ENCODE measurements at places on chromosomes 12 and 14.

DNA sequence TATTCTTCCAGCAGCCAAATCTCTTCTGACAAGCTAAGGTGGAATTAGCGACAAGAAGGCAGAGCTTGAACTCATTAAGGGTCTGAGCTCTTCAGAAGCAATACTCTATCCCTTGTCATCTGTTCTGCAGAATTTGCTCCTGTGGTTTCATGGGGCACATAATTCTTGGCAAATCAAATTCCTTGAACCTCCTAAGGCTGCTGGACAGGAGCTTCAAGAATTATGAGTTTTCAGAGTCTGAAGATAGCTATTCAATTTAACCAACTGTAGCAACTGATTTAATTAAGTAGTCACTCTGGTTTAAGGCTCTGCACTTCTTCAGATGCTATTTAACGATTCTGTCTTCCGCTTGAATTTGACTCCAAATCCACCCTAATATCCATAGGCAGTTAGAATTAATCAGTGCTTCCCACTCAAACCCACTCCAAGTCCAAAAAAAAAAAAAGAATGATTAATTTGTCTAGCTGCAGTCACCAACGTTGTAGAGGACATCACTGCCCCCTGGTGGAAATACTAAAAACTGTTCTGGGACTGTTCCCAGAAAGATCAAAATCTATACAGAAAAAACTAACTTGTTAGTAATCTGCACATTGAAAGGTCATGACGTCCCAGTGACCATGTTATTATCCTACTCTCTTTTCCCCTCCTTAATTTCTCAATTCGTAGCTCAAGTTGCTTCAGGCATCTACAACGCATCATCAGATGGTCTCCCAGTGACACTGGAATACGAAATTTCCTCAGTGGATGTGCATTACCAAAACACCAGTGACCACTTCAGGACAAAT, 169.9 kb downstream of the KIF21A start:
- no peak for DNase-seq

- DNase-seq, result no peak
These were observed 5.1 kb downstream of the MON2 start for GRCh38 chr12:62471734-62472133.

- no peak for DNase-seq
These were observed 190.3 kb downstream of the KLHL28 start for GRCh38 chr14:44771496-44771895.

DNA sequence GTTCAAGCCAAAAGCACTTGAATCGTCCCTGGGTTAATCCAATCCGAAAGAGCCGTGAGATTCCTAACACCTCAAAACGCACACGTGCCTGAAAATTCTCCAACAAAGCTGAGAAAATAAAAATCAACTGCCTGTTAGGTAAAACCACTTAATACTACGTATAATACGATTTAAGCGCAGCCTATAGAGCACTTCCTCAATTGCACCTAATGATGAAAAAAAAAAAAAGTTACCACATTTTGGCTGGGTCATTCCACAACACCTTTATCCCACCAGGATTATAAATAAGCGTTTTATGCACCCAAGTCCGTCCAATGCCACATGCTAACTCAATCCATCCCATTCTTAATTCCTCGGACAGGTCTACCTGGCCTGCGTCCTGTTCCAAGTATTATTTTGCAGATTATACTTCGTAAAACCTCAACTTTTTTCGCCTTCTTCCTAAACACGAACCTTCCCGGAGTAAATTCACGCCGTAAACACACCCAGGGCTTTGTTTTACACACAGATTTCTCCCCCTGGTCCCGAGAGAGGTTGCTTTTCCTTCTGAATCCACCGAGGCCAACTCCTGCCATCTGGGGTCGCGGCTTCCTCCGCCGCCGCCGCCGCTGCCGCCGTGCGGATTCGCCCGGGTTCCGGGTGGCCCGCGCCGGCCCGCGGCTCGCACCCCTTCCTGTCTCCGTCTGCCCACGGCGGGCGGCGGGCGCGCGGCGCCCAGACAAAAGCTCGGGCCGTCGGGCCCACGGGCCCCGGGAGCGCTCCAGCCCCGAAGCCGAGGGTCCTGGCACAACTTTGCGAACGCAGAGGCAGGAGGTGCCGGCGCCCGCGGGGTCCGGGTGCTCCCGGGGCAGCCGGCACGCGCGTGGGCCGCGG, 66.2 kb downstream of the RNF34 start:
- DNase-seq, result peak; percentile 18

- no peak for DNase-seq
These were observed 13.1 kb downstream of the APPL2 start for GRCh38 chr12:105222726-105223351.

DNA sequence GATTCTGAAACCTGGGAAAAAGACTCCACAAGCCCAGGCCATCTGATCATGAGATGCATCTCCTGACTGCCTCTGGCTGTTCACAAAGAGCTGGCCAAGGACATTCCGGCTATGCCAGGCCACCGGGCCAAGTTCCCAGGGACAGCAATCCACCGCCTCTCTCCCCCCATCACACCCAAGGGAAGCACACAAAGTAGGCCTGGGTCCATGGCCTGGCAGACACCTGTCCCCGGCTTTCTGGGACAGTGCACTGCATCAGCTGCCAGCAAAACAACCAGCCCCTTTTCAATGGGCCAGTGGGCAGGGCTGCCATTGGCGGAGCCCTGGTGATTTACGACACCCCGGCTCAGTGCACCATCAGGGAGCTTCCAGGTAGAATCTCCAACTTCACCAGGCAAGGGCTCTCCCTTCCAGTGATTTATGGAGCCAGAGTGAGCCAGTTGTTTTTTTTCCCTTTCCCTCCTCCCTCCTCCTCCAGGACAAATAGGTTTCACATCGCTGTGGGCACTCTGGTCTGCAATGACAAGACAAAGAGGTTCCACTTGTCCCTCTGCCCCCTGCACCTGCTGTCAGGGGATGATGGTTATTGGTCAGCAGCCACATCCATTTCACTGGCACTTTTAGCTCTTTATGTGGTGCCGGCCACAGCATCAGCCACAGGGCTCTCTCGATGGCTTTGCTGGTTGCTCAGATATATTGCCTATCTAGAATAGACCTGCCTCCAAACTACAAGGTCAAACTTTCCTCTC, 149.6 kb downstream of the SLC38A6 start:
- DNase-seq, result no peak

GRCh38 chr14:49972823-49973222, 79.9 kb downstream of the ARF6 start:
- no peak for DNase-seq

DNA sequence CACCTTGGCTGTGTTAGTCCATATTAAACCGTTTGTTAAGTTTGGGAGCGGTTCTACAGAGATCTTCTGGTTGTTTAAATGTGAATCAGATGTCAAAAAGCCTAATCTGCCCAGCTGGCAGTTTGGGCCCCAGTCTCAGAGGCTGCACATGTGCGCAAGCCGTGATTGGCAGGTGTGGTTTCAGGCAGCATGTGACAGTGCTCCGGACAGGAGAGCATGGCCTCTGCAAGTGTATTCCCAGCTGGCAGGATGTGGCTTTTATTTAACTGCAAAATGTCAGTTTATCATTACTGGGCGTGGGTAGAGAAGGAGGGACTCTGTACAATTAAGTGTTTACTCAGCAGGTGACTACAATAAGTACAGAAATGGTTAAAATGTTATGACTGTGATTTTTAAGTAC, 77.5 kb downstream of the PELI2 start:
- peak; percentile 3 for DNase-seq

DNA sequence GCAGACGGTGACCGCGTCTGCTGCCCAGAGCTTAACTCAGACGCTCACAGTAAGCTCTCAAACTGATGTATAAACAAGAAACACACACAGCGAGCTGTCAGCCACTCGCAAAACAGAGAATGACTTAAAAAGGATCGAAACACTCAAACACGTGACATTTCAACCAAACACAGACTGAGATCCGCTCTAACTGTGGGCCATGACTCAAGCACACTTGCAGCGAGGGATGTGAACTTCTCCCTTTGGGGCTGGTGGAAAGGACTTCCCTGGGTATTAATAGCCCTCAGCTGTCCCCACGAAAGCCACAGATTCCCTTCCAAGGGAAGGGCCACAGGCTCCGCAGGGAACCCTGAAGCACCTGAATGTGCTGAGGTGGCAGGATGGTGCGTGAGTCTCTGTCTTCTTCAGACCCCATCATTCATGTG, 29.1 kb downstream of the CCDC88C start:
- DNase-seq, result no peak

DNA sequence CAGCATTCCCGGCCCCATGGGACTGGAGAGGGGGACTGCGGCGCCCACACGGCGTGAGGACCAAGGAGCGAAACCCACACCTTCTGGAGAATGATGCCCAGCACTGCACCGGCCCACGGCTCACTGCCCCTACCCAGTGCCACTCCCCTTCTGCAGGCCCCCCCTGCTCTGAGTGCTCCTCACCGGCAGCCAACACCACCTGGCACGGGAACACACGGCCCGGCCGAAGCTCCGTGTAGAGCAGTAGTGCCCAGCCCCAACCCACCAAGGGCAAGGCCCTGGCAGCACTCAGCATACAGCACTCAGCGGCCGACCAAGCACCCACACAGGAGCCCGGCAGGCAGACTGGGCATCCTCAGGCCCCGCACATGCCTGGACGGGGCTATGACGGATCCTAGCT, 13.4 kb downstream of the BTBD6 start:
- no peak for DNase-seq

DNA sequence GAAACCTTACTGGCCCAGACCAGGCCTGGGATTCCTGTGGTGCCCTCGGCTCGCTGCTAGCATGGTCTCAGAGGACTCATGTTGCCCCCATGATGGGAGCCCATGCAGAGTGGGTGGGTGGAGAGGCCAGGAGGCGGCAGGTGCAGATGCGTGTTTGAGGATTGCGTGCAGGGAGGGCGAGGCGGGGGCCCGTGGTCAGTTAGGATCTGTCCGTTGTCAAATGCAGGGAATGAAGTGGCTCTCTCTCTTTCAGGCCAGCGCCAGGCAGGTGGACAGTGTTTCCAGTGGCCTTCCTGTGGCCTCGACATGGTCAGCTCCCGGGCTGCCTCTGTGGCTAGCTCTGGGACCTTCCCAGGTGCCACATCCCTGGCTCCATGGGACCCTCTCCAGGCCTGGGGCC, 39.3 kb upstream of the DLK1 start:
- no peak for DNase-seq

DNA sequence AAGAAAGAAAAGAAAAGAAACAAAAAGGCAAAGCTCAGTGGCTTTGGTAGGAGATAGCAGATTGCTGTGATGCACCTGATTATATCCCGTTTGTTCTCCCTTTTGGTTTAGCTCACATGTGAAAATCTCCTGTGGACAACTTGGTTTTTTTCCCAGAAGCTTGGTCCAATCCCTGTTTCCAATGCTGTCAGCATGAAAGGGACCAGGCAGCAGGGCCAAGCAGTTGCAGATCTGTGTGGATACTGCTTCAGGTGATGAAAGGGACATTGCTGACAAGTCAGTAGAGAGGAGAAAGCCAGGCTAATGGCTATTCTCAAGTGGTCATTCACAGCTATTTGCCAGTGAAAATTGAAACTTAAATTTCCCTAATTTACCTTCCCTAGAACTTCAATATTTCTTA, 18.8 kb upstream of the SLCO1A2 start:
- DNase-seq, result no peak

GRCh38 chr12:27780612-27781408, 774 bp upstream of the MANSC4 start:
- DNase-seq, result peak; percentile 9

GRCh38 chr12:106147956-106148355, 9.2 kb upstream of the NUAK1 start:
- DNase-seq, result no peak

GRCh38 chr14:51002406-51002999, 58.2 kb upstream of the PYGL start:
- DNase-seq, result no peak

DNA sequence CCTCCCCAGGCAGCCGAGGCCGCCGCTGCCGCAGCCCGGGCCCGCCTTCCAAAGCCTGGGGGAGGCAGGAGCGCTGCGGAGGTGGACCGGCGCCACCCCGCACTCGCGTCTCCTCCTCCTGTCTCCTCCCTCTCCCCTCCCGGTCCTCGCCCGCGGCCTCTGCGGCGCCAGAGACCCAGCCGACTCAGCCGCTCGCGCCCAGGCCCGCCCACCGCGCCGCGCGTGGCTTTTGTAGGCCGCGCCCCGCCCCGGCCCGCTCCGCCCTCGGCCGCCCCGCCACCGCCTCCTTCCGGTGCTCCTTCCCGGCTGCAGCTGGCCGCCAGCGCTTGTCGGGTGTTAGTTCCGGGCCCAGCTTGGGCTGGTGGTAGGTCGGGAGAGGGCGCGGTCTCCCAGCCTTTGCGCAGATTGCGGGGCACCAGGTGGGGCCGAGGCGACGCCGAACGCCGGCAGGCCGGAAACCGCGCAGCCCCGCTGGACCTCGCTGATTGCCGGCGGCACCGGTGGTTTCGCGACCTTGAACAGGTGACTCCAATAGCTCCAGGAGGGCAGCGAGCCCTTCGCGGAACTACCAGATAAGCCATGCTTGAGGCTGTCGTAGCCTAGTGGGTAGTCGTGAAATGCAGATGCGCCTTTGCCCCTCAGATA, at the start of gene CAPRIN2:
TSS of gene CAPRIN2 (minus strand) at position 202 of the 645 bp plus-strand sequence. CDS start 1,431 bp downstream, outside the sequence.
- DNase-seq, result peak; percentile 88

GRCh38 chr12:124592050-124592449, 24.6 kb upstream of the NCOR2 start:
- no peak for DNase-seq

GRCh38 chr14:64970041-64970440, 2.1 kb downstream of the RAB15 start:
- no peak for DNase-seq

DNA sequence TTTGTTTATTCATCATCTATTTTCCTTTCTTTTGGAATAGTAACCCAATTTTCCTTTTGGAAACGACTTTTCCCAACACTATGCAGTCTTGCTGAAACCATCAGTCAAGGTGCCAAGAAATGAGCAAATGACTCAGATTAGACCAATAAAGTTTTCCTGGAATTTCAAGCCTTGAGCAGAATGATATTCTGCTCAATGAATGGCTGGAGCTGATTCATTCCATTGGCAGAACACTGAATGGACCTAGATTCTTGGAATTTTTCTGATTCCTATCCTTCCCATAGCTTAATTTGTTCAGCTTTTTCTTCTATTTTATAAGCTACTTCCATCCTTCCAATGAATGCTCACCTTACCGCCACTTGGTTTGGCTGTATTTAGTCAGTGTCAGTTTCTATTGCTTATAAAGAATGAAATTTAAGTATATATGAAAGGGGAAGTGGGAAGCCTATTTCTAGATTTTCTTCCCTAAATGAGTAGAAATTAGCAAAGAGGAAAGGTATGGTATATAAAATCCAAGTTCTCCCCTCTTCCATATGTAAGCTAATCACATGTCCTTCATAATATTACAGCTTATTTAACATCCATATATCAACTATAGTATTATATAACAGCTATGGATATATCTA, 89.0 kb downstream of the C14orf39 start:
- DNase-seq, result no peak

- no peak for DNase-seq
These were observed 9.3 kb upstream of the CLEC12A start for GRCh38 chr12:9961901-9962300.

- DNase-seq, result no peak
These were observed 183.2 kb downstream of the GRIP1 start for GRCh38 chr12:66495709-66496108.

- no peak for DNase-seq
These were observed 80.1 kb upstream of the PDZRN4 start for GRCh38 chr12:41108032-41108431.

GRCh38 chr12:66587912-66588311, 91.0 kb downstream of the GRIP1 start:
- no peak for DNase-seq

All from T follicular helper cell (primary cell).